ENCODE measurements at places on chromosomes 7 and 10. TPM values are rescaled to one million over a fixed set of nuclear protein-coding genes. Genes with fewer than 3 reads are reported as not detected.

DNA sequence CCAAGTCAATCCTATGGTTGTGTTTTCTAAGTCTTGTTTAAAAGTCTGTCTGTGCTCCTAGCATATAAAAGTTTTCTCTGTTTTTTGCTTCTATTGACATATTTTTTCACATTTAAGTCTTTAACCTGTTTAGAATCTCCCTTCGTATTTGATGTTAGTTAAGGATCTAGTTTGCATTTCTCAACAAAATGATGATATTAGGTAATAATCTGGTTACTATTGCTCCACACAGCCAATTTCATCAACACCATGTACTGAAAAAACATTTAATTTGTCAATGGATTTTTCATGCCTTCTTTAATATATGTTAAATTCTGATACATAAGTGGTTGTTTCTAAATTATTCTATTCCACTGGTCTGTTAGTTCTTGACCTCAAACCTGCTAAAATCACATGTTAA is 17.5 kb upstream of the TSGA13 start:
- no peak for DNase-seq

TMEM209 gene
- total RNA-seq, result 18.9 TPM

DNA sequence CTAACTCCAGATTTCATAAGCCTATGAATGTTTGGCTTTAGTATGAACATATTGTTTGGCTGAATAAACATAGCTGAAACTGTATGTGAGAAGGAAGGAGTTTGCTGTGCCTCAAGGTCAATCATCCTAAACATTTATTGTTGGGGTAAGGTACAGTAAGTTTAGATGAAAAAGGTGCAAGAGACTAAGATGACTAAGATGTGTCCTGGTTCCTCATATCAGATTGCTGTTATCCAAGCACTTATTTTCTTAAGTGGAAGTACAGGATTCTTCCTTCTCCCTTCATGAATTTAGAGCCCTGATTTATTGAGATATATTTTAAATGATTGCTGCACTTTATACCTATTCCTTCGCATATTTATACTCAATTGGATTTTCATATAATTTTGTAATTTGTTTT is 12.2 kb downstream of the MDFIC start:
- DNase-seq, result no peak

DNA sequence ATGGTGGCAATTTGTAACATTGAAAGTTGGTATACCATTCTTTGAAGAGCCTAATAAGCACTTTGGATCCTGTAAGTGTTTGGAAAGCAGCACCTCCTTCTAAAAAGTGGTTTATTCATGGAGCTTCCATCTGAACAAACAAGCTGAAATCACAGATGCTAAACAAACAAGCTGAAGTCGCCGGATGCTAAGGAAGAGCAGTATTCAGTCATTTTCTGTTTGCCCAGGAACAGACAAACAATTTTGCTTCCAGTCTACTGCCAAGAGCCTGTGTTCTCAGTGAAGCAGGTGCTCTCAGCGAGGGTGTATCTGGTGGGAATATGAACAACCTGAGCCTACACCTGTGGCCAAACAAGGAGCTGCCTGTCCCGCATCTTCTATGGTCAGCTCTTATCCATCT is 6.3 kb downstream of the COL28A1 start:
- DNase-seq, result no peak

DNA sequence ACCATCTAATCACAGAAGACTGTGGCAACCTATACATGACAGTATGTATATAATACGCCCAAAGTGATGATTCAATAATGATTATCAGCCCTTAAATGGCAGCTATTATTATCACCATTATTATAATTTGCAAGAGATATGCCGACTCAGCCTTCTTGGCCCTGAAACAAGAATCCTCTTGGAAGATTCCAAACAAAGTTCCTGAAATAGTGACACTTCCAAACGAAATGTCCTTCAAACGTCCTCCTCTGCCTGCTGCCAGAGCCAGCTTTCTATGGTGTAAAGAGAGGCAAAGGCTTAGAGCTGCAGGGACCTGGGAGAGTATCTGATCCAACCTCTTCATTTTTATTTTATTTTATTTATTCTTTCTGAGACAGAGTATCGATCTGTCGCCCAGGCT is 36.0 kb downstream of the NRAP start:
- DNase-seq, result no peak

GRCh38 chr7:67502929-67503328 is 506.3 kb downstream of the TYW1 start:
- no peak for DNase-seq

GIMAP5 gene
- 9.8 TPM for total RNA-seq

DNA sequence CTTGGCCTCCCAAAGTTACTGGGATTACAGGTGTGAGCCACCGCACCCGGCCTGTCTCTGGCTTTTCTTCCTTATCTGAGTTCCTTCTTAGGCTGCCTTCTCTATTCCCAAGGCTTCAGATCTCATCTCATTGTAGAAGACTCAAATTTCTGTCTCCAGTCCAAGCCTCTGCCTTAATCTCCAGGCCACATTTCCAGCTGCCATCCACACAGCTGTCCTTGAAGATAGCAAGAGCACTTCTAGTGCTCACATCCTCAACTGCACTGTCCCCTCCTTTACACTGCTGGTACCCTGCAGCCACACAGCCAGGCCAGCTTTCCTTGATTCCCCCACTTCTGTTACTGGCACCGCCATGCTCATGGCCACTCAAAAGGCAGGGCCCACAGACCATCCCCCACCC is 35.6 kb downstream of the POLL start:
- no peak for DNase-seq

DNA sequence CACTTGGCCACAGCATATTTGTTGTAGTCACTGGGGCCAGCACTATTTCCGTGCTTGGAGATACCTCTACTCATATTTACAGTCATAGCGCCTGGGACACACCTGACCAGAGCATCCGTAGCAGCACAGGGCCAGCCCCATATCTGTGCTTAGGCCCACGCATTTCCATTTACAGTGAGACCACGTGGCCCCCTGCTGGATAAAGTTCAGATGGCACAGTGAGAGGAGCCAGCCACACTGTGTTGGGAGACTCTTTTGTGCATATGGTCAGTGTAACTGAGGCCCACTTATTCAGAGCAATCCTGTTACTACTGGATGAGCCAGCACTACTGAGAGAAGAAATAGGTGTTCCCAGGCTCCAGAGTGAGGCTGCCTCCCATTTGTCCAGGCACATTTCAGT is 455.3 kb downstream of the REEP3 start:
- DNase-seq, result peak; percentile 47

GRCh38 chr10:126839094-126839761 is 66.0 kb upstream of the DOCK1 start:
- DNase-seq, result peak; percentile 74

DNA sequence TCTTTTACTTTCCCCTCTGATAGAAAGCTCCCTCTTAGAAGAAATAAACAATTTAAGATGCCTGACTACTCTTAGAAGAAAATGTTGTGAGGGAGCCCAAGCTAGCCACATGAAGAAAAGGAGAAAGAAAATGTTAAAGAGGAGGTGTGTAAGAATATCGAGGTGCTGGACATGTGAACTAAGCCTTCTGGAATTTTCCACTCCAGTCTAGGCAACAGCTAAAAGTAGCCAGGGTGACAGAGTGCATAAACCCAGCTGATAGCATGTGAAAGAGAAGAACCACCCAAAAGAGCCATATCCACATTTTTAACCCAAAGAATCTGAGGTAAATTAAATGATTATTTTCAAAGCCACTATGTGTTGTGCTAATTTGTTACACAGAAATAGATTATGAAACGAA is 1690.6 kb upstream of the LRRTM3 start:
- no peak for DNase-seq

GIMAP6 gene
- 20.5 TPM for total RNA-seq

DNA sequence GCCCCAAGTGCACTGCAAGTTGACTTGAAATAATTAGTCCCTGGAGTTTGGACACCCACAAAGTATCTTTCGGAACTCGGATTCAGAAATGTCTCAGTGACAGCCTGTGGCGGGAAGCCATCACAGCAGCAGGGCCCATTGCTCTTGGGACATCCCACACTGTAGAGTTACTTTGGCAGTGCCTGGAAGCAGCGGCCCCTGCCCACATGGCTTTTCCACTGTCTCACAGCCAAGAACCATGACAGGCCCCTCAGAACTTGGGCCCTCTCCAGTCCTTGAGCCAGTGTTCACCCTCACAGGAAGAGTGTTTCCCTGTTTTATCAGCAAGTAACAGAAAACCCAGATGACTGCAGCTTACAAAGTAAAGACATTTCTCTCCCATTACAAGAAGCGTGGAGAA is 477.0 kb upstream of the GALNT17 start:
- DNase-seq, result no peak

VIPR2 gene
- 7.3 TPM for total RNA-seq

- DNase-seq, result no peak
Measured at GRCh38 chr7:119802147-119802546, 470.8 kb upstream of the KCND2 start.

CALU gene
- total RNA-seq, result 75.8 TPM

FANK1 gene
- total RNA-seq, result 5.3 TPM

- DNase-seq, result no peak
Measured at GRCh38 chr7:5426226-5426475, 2.5 kb upstream of the TNRC18 start.

GRCh38 chr7:158539711-158540146 is 47.9 kb downstream of the PTPRN2 start:
- DNase-seq, result no peak

- no peak for DNase-seq
Measured at GRCh38 chr10:78438907-78439809, 405.5 kb downstream of the RPS24 start.

DNA sequence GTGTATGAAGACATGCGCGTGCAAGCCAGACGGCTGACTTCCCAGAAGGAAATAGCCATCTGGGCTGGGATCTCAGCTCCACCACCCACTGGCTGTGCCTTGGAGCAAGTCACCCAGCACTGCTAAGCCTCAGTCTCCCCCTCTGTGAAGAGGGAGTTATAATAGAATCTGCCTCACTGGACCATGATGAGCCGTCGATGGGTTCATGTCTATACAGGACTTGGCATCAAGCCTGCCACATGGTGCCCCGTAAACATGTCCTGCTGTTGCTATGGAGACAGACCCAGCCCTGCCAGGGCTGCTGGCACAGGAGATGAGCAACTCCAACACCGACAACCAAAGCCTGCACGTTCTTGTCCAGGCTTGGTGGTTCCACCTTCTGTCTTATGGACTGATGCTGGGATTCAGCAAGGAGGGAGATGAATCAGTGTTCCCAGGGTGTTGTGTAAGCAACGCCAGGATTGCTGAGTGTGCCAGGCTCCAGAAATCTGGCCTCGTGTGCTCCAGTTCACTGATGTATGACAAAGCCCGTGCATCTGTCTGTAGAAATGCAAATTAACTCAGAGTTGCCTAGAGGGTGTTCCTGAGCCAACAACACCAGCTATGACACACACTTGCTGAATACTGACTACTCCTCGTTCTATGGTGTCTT is 5.6 kb downstream of the GPR15LG start:
- DNase-seq, result no peak

GRCh38 chr10:100999742-101000126 is at the start of gene LZTS2:
Gene LZTS2, plus strand, starts transcription at chr10:100999808. Its CDS starts 2,731 bp downstream, at chr10:101002539.
- no peak for DNase-seq

- DNase-seq, result no peak
Measured at GRCh38 chr7:44077061-44077460, 5.3 kb downstream of the POLM start.

GRCh38 chr10:17213646-17214349 is 12.3 kb upstream of the TRDMT1 start:
- no peak for DNase-seq

- no peak for DNase-seq
Measured at GRCh38 chr10:856416-857157, 74.9 kb downstream of the LARP4B start.

DNA sequence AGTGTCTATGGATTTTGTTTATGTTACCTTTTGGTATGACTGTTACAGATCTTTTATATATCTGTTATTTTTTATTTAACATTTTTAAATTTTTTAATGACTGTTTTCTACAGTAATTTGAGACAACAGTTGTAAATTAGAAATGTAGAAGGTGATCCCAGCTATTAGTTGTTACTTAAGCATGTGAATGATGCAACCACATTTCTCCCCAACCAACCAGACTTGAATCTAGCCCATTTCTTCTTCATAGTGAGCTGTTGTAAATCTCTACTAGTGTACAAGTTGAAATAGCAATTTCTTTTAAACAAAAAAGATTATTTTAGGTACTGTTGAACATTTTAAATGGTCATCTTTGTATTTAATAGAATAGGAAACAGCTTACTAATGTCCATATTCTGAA is 18.0 kb downstream of the TMEM106B start:
- no peak for DNase-seq

MYH16 gene
- total RNA-seq, result 0.32 TPM

DNA sequence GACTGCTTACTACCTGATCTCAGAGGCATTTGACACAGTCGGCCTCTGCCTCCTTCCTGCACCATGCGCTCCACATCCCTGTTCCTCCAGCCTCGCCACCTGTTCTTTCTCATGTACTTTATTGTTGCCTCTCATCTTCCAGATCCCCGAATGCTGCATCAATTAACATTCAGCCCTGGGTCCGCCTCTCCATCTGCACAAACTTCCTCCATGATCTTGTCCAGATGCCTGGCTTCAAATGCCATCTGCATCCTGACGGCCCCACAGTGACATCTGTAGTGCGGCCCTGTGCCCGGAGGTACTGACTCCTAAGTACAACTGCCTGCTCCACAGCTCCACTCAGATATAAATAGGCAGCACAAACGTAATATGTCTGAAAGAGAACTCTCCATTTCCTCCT is 51.2 kb upstream of the STK17A start:
- DNase-seq, result no peak

GRCh38 chr7:70347463-70348254 is 749.4 kb downstream of the AUTS2 start:
- no peak for DNase-seq

GRCh38 chr10:34155812-34156211 is 659.3 kb downstream of the PARD3 start:
- no peak for DNase-seq

GRCh38 chr7:64887756-64888508 is 15.1 kb upstream of the ZNF273 start:
- DNase-seq, result peak; percentile 12

- no peak for DNase-seq
Measured at GRCh38 chr7:112433289-112433688, 17.0 kb upstream of the IFRD1 start.

- DNase-seq, result no peak
Measured at GRCh38 chr7:24536682-24537081, 36.6 kb upstream of the PALS2 start.
